CD4-positive, alpha-beta T cell treated with Interleukin-17A for 1 hour (primary cell): ENCODE measurements at places on chromosomes 6 and 20.

DNA sequence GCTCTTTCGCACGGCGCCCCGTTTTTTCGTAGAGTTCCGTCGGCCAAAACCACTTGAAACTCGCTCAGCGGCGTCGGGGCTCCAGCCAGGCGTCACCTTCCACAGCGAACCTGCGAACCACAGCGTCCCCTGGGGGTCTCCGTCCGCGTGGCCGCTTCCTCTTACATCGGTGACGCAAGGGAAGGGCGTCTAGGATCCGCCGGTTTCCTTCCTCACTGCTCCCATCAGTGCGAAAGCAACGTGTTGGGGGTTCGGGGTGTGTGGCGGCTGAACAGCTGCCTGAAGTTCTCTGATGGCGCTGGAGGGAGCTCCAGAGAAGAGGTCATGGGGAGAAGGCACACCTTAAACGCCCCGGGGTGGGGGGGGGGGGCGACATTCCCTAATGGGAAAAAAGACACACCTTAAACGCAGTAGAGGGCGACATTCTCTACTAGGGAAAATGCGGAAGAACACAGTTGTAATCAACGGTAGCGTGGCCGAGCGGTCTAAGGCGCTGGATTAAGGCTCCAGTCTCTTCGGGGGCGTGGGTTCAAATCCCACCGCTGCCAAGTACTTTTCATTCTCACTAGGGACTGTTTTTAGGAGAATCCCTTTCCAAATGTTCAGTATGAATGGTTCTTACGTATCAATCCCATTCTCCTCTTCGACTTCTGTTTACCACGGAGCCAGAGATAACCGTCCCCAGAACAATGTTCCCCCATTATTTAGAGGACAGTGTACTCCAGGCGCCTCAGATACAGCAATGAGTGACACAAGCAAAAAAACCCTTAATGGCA is 16.4 kb downstream of the ZNF311 start:
- peak; percentile 80 for DNase-seq

DNA sequence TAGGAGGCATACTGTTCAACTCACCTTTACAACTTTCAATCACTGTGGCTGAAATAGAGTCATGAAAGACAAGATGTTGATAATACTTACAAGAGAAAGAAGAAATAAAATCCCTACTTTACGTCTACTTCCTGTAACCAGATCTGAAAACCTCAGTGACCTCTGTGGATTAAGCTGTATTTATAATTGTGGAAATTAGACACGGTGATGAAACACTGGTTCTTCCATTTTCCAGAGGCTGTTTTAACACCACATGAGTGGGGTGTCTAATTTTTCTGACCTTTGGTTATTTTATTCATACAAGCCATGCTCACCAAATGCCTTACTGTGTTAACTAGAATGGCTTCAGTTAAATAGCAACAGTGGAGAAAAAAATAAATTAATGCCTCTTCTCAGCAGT is 58.5 kb upstream of the HIVEP1 start:
- no peak for DNase-seq

DNA sequence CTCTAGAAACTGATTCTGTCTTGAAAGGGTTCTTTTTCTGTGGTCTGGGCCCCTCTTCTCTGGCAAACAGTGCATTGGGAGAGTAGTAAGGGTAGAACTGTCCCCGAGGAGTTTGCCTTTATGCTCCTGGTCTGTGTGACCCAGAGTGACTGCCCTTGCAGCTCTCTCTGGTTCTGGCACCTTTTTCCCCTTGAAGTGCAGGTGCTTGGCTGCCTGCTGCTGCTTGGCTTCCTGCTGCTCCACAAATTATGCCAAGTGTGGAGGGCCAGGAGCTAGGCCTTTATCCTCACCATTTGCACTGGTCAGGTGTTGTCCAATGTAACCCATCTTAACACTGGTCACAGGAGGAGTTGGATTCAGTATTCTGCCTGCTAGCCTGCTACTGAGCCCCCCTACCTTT is 11.2 kb downstream of the KIZ start:
- DNase-seq: no peak

DNA sequence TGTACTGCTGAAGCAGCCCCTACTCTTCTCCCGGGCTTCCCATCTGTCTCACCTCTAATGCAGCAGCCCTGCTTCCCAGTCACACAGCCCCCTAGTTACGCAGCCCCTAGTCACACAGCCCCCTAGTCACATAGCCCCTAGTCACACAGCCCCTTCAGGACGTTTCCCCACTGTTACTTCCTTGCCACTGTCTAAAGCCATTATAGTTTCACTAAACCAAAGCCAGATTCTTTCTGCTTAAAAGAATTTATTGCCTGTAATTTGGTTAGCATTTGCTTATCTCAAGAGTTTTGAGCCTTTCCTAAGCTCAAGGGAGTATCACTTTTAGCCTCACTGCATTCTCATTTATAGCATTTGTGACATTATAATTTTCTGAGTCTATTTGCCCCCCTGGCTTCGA is 127.9 kb downstream of the LMBRD1 start:
- DNase-seq: no peak

GRCh38 chr6:37622646-37623071 is 75.0 kb downstream of the MDGA1 start:
- no peak for DNase-seq

DNA sequence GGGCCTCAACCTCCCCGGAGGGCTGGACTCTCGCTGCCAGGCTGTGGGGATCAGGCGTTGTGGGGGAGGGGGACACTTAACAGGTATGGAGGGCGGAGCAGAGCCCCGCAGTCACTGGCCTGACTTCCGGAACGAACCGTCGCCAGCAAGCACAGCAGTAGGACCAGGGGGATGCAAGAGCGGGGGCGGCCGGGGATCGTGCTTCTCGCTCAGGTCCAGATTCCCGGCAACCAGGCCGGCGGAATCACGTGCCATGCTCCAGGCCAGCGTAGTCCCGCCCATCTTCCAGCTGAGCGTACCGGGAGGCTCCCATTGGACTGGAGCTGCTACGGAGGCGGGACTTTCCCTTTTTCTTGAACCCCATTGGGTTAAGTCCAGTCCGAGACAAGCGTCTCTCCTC is 10.0 kb upstream of the POU5F1 start:
- DNase-seq: peak; percentile 84

- no peak for DNase-seq
Observed at GRCh38 chr20:54619181-54619580, 143.8 kb downstream of the DOK5 start.

DNA sequence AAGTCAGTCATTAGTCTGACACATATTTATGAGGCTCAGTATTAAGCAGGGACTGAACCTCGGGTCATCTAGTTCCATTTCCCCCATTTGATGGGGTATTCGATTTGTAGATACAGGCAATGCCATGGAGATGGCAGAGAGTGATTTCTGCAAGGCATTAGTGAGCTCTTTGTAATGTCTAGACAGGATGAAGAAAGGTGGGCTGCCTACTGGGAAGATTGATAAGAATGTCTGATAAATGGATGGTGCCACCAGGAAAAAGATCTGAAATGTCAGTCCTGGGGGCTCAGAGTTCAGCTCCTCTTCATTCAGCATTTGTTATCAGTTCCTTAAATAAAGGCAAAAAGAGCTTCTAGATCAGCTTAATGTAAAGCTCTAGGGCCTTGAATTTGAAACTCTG is 51.4 kb downstream of the HS3ST5 start:
- no peak for DNase-seq

DNA sequence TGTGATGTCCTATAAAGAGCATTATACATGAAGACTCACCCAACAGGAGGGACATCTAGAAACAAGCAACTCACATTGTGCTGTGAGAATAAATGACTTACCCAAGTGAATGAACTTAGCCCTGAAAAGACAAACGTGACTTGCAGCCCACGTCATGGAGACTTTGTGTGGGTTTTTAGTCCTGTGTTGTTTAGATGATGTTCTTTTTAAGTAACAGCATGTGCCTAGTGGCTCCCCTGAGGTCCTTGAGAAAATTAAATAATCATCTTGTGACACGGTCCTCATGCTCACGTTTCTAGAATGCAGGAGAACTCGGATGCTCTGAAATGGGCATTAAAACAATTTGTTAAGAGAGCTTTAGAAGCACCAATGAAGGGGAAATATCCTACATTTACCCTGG is 165.1 kb downstream of the SASH1 start:
- DNase-seq: no peak

DNA sequence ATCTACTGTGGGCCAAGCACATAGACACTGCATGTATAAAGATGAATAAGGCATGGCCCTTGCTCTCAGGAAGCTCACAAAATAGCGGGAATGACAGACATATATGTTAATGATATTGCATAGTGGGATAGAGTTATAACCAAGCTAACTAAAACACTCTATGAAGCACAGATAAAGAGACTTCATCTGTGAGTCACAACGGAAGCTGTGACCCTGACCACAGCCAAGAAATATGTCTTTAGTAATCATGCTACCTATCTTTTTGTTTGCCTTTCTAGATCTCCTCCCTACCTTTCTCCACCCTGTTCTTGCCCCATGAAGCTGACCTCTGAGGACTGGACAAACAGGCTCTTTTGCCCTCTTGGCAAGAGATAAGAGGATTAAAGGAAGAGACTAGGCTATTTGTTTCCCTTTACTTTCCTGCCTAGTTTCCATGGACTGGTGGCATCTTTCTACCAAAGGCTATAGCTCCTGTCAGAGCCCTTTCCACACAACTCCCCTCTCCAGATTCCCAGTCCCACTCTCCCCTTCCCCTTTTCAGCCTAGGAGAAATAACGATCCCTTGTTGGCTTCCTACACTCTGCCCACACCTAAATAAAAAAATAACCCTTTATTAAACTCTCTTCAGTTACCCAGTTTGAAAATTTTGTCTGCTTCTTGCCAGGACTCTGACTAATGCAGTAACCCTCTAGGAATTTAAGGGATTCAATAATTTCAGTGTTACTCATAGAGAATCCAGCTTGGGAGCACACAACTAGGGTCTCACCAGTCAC is 504.9 kb upstream of the MARCKS start:
- DNase-seq: no peak

DNA sequence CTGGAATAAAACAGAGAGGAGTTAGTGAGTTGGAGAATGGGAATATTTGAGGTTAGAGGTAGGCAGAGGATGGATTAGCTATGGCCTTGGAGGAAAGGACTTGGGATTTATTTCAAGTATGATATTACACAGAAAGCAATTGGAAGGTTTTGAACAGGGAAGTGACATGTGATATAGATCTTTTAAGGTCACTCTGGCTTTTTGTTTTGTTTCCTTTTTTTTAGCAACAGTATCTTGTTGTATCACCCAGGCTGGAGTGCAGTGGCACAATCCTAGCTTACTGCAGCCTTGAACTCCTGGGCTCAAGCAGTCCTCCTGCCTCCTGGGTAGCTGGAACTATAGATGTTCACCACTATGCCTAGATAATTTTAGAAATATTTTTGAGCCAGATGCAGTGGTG is 190.3 kb downstream of the UTRN start:
- DNase-seq: no peak

- peak; percentile 20 for DNase-seq
Observed at GRCh38 chr6:37695857-37696219, 1.8 kb downstream of the MDGA1 start.

- DNase-seq: no peak
Observed at GRCh38 chr6:16681260-16681873, 79.9 kb downstream of the ATXN1 start.

GRCh38 chr6:168225471-168225911 is 94.1 kb downstream of the DACT2 start:
- DNase-seq: no peak

- DNase-seq: no peak
Observed at GRCh38 chr6:41061196-41061726, 8.3 kb downstream of the APOBEC2 start.

DNA sequence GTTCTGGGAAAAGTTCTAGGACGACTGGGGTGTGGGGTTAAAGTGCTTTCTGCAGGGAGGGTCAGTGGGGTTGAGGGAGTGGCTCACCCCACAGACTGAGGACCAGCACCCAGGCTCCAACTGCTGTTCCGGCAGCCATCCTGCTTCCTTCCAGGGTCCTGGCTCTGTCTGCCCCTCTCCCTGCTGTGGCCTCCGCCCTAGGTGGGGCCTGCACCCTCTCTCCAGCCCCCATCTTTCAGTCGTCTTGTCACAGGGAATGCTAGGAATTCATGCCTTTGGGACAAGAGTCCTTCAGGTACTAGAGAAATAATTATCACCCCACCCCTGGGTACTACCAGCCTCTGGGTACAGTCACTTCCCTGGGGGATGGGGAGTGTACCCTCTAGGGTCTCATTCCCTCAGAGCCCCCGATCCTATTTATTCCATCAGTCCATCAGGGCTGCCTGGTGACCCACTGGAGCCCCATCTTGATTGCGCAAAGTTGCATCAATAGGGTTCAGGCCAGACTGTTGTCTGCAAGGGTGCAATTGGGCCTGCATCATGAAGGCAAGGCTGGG is at the start of gene AGER:
AGER (minus strand) TSS at position 170 of the 557 bp plus-strand sequence; CDS start at position 139, 31 bp downstream.
- no peak for DNase-seq

GRCh38 chr20:17518339-17519052 is 12.7 kb downstream of the BFSP1 start:
- DNase-seq: no peak

GRCh38 chr6:14882394-14883026 is 363.4 kb upstream of the JARID2 start:
- DNase-seq: no peak

- no peak for DNase-seq
Observed at GRCh38 chr6:24391756-24392405, 10.9 kb upstream of the MRS2 start.

GRCh38 chr6:5746053-5746758 is 260.5 kb downstream of the NRN1 start:
- no peak for DNase-seq

DNA sequence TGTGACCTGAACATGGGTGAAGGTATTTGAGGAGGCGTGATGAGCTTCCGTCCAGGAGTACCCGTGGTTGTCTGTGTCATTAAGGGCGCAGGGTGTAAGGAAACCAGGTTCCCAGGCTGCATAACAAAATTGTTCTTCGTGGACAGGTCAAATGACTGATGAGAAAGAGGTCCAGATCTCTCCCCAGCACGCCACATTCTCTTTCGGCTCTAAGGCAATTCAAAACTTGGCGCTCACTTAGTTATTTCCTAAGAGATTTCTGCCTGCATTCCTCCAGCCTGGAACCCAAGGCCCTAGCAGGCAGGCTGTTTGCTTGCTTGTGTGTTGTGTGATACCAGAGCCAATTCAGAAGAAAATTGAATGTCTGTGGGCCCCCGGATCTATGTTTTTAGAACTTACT is 139.9 kb downstream of the AGPAT4 start:
- DNase-seq: no peak

GRCh38 chr6:107473660-107474059 is 14.3 kb upstream of the PDSS2 start:
- DNase-seq: no peak
